ENCODE measurements at places on chromosomes 2 and 18. TPM values are rescaled to one million over a fixed set of nuclear protein-coding genes. Genes with fewer than 3 reads are reported as not detected.

DNA sequence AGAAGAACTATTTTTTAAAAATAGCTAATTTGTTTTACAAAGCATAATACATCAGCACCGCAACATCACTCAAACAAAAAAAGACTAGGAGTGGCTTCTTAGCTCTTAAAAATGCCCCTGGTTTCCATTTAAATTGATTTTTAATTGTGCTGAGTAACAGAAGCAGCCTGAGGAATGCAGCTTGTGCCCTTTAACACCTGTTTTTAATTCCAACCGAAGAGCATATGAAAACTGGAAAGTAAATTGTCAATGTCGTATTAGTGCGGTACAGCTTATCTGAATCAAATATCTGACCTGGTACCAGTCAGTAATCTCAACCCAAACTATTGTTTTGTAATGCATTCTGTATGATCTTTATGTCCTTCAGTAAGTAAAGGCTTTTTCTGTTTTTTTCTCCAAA, 13.2 kb upstream of the CD302 start:
- no peak for DNase-seq

- DNase-seq, result no peak
Observed at GRCh38 chr18:10949655-10950054, 199.7 kb downstream of the PIEZO2 start.

DNA sequence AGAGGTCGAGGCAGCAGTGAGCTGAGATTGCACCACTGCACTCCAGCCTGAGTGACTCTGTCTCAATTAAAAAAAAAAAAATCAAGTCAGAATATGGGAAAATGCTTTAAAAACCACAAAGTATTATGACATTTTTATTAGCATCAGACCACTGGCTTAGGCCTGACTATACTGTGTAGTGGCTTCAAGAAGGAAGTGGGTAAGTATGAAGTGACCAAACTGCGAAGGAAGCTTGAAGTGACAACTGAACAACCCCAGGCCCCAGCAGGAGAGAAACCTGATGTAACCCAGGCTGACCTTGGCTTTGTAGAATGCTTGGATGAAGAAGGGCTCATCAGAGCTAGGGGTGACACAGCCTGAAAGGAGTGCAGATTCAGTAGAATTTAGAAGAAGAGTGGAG, 21.4 kb upstream of the HAAO start:
- no peak for DNase-seq

Gene SKOR2
- total RNA-seq, result not detected

Gene PLEK
- total RNA-seq, result 32.9 TPM

DNA sequence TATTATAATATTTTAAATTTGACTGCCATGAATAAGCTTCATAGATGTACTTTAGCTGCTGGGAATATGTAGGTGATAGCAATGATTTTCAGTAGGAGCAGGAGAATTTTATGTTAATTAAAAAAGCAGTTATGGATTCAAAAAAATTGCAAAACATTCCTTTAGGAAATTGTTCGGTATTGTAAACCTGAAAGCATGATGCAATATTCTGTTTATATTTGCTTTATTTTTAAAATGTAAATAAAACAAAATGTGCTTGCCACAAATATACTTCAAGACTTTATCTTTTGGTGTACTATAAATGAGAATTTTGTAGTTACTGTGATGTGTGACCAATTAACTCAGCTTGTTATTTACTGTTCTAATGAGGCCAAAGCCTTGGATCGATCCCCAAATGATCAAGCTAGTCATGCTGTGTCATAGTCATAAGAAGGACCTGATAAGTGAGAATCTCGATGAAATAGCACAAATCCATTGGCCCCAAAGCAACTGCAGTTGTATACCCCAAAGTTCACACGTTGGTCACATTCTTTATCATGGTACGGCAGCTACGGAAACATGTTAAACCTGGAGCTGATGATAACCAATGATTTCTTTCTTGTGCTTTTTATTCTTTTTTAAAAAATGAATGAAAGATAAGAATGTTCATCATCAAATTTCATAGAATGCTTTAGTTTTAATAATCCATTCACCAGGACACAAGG, 23.6 kb upstream of the ATIC start:
- no peak for DNase-seq
